ENCODE measurements at places on chromosomes 4 and X.

DNA sequence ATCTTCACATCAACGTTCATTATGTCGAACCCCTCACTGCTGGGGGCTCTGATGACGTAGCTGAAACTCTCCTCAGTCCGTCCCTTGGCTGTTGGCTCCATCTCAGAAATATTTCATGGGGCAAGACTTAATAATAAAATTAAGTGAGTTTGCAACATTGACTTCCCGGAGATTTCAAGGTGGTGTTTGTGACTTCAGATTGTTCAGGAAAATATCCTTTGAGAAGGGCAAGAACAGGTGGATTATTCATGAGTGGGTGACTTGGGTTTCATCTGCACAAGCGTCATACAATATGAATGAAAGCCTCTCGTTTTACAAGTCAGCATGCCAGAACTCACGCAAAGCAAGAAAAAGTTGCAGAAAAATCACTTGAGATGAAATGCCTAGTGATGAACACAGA lies at the start of gene C4orf50:
Gene C4orf50, minus strand, starts transcription at position 101 of the 400 bp plus-strand sequence.
- DNase-seq = no peak

DNA sequence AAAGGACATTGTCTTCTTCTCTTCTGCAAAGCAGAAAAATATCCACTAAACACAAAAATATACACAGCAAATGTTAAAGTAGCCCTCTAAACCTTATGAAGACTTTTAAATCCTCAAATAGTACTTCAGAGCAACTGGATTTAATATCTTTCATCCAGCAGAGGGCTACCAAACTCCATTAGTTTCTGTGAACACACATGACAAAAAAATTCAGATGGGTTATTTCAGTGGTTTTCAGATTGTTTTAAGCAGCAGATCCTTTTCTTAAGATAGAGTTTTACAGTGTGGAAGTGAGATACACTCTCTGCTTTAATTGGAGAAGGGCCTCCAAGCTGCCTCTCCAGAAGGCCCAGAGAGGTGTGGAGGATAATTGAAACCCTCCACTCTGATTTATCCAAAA lies 56.7 kb downstream of the ANK2 start:
- no peak for DNase-seq

DNA sequence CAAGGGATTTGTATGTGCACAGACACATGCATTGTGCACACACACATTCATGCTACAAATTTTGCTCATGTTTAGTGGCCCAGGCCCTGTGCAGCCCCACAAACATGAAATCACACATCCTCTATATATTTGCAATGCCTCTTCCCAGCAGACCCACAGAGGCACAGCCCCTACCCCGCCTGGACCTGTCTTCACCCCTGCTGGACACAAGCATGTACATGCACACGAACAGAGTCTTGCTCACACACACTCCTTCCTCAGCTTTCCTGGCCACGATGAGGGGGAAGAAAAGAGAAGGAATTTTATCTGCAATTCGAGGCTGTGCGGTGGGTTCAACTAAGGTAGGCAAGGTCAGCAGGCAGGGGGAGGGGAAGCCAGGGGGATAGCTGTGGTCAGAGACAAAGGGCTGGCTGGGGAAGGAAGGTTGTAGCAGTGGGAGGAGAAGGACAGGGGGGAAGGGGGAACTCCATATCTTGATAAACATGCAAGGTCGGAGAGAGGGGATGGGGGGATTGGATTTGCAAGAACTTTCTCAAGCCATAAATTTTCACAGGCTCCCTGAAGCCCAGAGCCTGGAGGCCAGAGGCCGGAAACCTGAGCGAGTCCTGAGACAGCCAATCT lies 156.4 kb downstream of the EFNB1 start:
- DNase-seq = no peak

- no peak for DNase-seq
Measured at GRCh38 chr4:150381609-150382008, 200.3 kb upstream of the MAB21L2 start.

DNA sequence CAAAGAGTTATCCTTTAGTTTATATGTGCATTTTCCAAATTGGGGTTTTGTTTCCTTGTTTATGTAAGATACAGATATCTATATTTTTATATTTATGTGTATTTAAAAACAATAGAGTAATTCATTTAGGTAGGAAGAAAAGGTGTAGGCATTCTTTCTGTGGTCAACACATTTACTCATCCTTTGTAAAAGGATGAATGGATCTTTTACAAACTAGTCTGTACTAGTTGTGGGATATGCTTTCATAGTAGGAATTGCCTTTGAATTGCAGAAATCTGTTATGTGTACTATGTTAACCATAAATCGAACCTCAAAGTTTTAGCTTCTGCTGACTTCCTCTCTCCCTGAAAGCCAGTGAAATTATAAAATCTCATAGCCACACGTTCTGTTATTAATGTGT lies 128.5 kb downstream of the REPS2 start:
- no peak for DNase-seq

GRCh38 chrX:136221851-136222513 lies 29.2 kb downstream of the MAP7D3 start:
- DNase-seq = no peak

- no peak for DNase-seq
Measured at GRCh38 chr4:84032372-84032771, 466.7 kb downstream of the NKX6-1 start.

- DNase-seq = no peak
Measured at GRCh38 chr4:44186096-44186849, 262.3 kb downstream of the KCTD8 start.

DNA sequence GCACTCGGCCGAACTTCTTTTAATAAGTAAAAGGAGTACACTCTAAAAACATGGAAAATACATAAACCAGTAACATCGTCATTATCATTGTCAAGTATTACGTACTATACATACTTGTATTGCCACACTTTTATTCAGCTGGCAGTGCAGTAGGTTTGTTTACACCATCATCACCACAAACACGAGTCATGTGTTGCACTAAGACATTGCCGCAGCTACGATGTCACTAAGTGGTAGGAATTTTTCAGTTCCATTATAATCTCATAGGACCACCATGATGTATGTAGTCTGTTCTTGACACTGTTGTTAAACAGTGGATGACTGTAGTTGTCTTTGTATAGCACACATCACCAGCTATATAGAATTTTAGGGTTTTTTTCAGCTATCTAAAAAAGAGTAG lies 48.0 kb upstream of the TMEM131L start:
- DNase-seq = no peak

GRCh38 chr4:126465341-126465740 lies 1150.6 kb downstream of the FAT4 start:
- DNase-seq = no peak

DNA sequence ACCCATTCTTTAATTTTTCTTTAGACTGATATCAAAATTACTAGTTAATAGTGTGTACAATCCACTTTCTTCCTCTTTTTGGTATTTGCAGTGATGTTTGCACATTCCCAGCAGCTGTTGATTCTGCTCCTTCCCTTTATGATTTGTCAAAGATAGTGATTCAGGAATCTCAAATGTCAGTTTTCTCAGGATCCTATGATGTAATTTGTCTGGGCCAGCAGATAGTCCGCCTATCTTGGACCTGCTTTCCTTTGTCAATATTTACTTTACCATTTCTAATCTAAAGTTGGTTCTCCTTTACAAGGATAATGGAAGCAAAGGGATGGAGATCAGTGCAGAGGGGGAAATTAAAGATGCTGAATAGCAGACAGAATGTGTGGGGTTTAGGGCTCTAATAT lies 122.1 kb downstream of the REELD1 start:
- no peak for DNase-seq

GRCh38 chrX:11663875-11664210 lies 1.9 kb downstream of the ARHGAP6 start:
- DNase-seq = no peak

- DNase-seq = no peak
Measured at GRCh38 chrX:41406201-41406600, 40.9 kb upstream of the NYX start.

DNA sequence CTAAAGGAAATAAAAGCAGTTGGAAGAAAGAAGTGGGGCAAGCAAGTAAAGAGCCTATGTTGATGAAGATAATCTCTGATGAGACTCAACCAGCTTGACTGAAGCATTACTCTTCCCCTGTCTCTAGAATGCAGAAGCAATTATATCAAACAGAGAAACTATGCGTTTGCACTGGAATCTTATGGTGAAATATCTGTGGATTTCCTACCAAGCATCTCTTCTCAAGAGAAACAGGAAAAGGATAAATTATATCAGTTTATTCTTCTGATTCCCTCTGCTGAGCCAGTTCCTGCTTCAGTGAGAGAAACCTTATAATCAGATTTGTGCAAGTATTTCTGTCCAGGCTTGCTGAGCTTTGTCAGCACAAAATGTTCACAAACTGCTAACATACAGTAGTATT lies 316.7 kb upstream of the SLC7A11 start:
- DNase-seq = no peak

DNA sequence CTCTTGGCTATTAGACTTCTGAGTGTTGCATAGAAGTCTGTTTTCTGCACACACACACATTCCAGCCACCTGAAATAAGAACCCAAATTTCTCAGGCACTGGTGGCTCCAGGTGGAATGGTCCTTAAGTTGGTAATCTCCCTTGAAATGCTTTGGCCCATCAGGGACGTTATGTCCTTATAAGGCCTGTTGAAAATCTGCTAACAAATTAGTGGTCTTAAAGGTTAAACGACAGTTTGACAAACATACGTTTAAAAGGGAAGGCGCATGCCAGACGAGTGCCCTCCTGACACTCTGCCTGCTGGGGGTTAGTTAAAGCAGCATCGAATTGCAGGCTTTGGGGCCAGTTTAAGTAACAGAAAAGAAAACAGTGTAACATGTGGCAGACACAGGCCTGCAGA lies 125.0 kb downstream of the TBX22 start:
- no peak for DNase-seq

- DNase-seq = no peak
Measured at GRCh38 chr4:125387770-125388169, 73.0 kb downstream of the FAT4 start.

DNA sequence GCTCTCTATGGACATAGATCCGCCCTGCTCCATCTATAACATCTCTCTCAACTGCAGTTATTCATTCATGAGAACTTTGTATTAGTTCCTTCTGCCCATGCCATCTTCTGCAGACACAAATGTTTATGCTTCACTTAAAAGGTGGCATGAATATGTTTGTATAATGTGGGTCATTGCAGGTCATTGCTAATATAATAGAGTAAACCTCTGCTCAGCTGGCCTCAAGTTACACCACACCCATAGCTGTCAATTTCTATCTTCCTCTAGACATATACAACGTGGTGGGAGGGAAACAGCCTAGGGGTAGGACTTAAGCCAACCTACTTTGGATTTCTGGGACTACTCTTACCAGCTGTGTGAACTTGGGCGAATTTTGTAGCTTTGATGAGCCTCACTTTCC lies 129.8 kb downstream of the ATXN3L start:
- no peak for DNase-seq

GRCh38 chr4:153409924-153410501 lies 56.1 kb upstream of the TMEM131L start:
- no peak for DNase-seq

GRCh38 chr4:153472122-153473037 lies 6.2 kb downstream of the TMEM131L start:
- DNase-seq = no peak

- DNase-seq = no peak
Measured at GRCh38 chr4:39750216-39750615, 52.3 kb downstream of the UBE2K start.

- no peak for DNase-seq
Measured at GRCh38 chr4:184805462-184806228, 20.1 kb downstream of the ACSL1 start.

- DNase-seq = no peak
Measured at GRCh38 chr4:183391204-183391603, 53.2 kb upstream of the CDKN2AIP start.

- DNase-seq = no peak
Measured at GRCh38 chrX:124736553-124737270, 390.3 kb downstream of the SH2D1A start.

DNA sequence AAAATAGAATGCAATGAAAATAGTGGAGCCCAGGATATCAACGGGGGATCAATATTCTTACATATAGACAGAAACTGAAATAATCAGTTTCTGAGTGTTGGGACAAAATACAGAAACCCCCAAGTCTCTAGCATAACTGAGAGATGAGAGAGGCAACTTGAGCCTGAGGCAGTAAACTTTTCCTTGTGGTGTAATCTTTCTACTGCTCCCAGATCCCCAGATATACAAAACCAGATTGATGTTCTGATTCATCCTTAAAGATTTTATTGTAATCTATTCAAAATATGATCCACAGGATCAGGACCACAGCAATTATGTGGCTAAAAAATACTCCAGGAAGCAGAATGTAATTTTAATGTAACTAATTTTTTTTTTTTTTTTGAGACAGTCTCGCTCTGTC lies 2282.6 kb downstream of the ARAP2 start:
- DNase-seq = no peak

DNA sequence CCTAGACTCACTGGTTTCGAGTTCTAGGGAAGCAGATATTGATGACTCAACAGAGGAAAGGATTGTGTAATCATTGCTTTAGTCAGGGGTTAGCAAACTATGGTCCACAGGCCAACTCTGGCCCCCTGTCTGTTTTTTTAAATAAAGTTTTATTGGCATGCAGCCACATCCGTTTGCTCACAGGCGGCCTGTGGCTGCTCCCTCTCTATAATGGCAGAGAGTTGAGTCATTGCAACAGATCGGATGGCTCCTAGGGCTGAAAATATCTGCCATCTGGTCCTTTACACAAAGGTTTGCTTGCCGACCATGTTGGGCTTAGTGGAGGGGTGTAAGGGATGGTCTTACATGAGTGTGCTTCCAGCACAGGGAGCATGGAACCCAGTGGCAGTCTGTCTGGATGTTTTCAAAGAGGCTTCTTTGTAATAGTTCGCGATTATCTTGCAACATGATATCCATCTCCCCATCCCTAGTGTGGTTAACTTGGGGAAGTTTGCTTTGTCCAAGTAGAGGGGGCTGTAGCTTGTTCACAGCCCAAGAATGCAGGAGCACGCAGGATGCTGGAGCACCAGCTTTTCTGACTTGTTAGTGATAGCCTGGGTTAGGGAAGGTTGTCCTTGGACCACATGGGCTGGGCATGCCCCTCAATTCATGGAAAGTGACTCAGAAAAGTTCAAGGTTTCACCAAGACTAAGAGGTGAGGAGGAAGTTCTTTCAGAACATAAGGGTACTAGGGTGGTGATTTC lies 59.3 kb upstream of the CLDN34 start:
- DNase-seq = no peak

DNA sequence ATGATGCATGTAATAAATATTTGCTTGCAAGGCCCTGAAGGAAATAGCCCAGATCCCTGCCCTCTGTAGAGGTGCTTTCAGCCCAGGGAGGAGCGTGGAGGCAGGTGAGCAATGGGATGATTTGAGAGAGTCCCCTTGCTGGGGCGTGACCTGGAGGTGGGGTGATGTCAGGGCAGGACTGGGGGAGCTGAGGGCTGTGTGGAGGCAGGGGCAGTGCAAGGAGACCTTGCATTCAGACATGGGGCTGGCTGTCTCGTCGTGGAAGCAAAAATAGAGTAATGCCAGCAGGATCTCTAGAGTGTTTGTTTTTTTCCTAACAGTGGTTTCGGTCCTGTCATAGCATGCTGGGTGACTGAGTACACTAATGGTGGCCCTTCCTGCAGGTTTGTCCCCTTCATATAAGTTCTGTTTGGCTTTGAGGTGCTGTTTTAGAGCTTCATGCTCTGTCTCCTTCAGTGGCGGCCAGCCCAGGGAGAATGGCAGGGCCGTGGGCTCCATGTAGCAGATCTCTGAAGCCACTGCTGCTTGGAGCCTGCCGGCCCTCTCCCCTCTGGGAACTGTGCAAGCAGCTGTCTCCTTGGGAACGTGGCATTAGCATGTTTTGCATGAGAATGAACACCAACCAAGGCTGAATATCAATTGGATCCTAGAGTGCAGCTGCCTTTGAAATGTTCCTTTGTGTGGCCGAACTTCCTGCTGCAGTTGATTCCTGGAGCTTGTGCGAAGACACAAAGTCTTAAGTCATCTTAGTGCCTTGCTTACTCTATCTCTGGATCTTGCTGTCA lies 39.3 kb upstream of the CLDN34 start:
- no peak for DNase-seq

- no peak for DNase-seq
Measured at GRCh38 chrX:47574076-47574546, 8.1 kb upstream of the TIMP1 start.
